ENCODE measurements at places on chromosomes 12 and 14.
A peak's percentile ranks its signal among the peaks of the same experiment; 100 is the strongest.

DNA sequence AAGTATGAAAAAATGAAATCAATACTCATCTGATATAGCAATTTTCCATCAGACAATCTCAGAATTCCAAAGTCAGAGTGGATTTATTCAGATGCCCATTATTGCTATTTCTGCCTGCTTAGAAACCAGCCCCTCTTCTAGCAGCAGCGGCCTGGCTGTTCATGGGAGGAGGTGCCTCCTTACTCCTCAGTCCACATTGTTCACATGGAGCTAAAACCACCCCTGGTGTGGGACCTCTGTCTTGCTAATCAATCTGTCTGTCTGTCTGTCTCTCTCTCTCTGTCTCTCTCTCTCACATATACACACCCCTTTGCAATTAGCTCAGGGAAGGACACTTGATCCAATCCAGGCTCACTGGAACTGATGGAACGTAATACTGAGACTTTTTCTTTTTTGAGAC lies 176.1 kb downstream of the APAF1 start:
- DNase-seq, result no peak

- no peak for DNase-seq
Observed at GRCh38 chr12:131054345-131055092, 100.8 kb downstream of the ADGRD1 start.

- no peak for DNase-seq
Observed at GRCh38 chr14:74135426-74135825, 50.7 kb downstream of the LIN52 start.

GRCh38 chr12:6626654-6627283 lies 9.0 kb downstream of the LPAR5 start:
- no peak for DNase-seq

GRCh38 chr14:75522224-75522982 lies at the start of gene BATF:
TSS of gene BATF (plus strand) at chr14:75522469. CDS start at chr14:75522683, 214 bp downstream.
- DNase-seq, result no peak

DNA sequence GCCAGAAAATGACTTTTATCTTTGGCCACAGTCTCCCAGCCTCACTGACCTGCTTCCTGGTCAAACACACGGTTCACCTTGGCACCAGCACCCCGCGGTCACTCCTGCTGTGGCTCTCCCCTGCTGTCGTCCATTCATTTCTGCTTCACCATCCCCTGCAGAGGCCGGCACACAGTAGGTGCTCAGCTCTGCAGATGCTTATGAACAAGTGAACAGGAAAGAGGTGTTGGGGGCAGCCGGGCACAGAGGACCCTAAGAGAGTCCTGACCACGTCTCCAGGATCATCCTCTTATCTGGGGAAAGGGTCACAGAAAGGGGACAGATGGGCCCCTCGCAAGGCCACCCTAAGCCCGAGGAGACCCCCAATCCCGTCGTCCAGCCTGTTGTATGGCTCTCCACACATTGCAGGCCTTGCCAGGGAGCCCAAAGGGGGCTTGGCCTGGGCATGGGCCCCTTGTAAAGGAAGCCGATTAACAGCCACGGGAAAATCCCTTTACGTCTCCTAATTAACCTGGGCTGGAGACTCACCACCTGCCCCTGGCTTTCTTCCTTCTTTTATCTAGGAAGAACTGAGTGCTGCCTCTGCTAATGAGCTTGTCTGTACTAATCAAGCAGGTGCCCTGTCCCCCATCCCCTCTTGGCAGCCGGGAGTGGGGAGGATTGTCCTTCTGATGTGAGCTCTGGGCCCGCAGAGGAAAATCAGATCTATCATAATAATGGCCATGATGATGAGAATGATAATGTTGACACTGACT lies 119.2 kb downstream of the AACS start:
- DNase-seq, result no peak

- DNase-seq, result no peak
Observed at GRCh38 chr12:93134175-93134890, 205.2 kb upstream of the EEA1 start.

DNA sequence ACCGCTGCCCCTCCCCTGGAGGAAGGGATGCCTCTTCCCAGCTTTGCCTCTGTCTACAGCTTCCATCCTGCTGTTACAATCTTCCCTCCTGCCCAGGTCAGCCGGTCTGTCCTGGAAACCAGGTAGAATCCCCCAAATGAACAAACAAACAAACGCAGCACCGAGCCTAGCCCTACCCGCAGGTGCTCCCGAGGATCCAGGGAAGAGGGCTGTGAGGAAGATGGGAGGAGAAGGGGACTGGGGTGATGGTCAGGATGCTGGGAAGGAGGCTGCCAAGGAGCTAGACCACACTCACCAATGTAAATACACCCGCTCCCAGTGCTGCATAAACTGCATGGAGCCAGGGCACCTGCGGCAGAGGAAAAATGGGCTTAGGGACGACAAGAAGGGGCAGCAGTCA lies 16.6 kb downstream of the FAIM2 start:
- DNase-seq, result no peak

- DNase-seq, result no peak
Observed at GRCh38 chr12:65536876-65537681, 258.6 kb downstream of the MSRB3 start.

DNA sequence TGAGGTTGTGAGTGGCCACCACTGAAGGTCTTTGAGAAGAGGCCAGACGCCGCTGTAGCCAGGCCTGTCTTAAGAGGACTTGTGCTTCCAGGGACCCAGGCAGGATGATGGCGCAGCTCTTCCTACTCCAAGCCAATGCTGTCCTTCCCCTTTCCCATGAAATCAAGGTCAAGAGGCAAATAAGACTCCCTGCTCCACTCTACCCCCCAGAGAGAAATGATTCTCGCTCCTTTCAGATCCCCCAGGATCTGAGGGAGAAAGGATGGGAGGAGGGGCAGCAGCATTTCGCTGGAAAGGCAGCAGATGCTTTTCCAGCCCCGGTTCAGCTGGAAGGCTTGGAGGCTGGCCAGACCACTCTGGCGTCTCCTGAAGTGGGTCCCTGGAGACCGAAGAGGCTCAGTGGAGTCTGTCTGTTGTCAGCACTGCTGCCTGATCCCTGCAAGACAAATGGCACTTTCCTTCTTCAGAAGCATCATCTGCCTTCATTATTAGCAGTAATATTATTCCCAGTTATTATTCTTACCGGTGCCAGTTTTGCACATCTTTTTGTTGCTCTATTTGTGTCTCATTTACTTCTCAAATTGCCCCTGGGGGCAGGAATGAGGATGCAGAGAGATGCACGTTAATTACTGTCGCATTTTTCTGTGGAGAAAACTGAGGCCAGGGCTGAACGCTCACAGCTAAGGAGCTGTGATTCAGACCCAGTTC lies 51.4 kb downstream of the C14orf132 start:
- DNase-seq, result no peak

GRCh38 chr14:62159314-62159713 lies 397.1 kb downstream of the SNAPC1 start:
- DNase-seq, result no peak

DNA sequence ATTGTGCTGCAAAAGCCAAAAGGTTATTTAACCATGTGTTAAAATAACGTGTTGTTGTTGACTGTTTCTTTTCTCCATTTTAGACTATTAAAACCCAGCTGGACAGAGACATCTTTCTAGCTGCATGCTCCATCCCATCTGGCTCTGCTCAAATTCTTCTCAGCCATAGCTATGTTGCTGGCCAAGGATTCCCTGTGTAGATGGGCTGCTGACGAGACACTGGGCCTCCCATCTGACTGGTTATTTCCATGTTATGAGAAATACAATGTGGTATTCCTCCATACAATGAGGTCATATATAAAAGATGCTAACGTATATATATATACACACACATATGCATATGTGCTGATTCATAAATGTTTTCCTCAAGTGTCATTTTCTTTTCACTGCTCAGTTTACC lies 30.1 kb downstream of the MED13L start:
- no peak for DNase-seq

- no peak for DNase-seq
Observed at GRCh38 chr14:51147183-51147582, 52.3 kb upstream of the TRIM9 start.

DNA sequence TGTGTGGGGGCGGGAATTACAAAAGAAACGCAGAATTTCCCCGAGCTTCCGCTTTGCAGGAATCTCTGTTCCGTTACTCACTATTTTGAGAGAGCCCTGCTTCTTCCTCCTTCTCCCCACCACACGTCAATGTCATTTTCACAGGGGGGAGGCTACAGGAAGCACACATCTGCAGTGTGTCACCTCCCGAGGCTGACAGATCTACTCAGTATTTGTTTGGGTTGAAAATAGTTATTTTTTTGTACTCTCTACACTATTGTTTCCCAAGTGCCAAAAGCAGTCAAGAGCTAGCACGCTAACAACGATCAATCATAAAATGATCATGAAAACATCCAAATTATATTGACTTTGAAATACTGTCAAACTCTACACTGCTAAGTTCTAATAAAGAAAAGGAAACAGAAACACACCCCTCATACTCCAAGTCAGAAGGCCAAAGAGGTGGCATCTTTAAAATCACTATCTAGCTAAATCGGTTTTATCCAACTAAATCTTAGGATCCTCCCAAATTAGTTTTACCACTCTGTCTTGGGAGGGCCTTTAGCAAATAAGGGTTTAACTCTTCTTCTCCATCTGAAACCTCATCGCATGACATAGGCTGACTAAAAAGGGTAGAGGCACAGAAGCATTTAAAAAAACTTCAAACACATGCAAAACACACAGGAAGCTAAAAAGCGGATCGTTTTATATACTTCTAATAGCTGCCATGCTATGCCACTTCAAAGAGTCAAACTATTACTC lies 51.8 kb downstream of the FOXN3 start:
- no peak for DNase-seq

DNA sequence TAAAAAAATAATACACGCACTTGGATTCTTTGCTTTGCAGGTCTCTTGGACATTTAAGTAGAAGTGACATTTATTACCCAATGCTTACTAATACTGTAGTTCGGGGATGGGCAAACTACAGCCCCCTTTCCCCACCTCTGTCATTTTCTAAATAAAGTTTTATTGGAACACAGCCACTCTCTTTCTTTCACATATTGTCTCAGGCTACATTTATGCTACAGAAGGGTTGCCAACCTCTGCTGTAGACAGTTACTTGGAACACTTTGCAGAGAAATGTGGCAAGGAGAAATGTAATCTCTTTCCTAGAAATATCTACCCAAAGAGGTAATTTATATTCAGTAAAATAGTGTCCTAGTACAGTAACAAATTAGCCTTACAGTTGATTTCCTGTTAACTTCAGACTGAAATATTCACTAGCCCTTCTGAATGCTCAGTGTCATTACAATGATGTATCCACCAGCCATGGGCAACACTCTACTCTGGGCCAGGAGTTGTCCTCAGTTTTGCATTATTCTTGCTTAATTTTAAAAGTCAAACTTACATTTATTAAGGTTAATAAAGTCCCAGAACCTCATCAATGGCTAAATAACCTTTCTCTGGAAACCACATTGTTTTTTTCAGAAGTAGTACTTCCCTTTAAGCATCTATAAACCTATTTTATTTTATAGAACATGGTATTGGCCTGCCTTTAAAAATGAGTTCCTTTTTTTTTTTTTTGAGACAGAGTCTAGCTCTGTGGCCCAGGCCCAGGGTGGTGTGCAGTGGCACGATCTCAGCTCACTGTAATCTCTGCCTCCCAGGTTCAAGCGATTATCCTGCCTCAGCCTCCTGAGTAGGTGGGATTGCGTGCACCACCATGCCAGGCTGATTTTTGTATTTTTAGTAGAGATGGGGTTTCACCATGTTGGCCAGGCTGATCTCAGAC lies 269.6 kb upstream of the AMIGO2 start:
- DNase-seq, result no peak

- DNase-seq, result no peak
Observed at GRCh38 chr12:75479963-75480461, 543 bp upstream of the GLIPR1 start.

GRCh38 chr12:7972734-7973456 lies 36.9 kb upstream of the SLC2A3 start:
- no peak for DNase-seq

GRCh38 chr14:71175491-71175890 lies 268.2 kb downstream of the PCNX1 start:
- DNase-seq, result no peak

- DNase-seq, result no peak
Observed at GRCh38 chr12:110627500-110628195, 13.7 kb downstream of the TCTN1 start.

DNA sequence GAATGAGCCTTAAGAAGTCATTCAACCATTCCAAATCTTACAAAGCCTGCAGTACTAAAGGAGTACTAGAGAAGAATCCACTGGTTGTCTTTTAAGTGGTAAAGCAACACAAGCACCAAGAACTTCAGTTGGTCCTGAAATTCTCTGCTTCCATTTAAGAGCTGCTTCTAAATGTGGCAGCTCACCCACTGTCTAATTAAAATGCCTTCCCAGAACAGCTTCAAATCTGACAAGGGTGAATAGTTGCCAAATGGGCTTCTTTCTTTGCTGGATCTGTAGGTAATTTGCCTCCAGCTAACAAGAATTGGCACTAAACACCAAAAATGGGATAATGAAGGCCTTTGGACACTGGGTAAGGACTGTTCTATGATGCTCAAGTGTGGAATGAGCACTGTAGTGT lies 72.2 kb upstream of the NAP1L1 start:
- DNase-seq, result no peak

- DNase-seq, result no peak
Observed at GRCh38 chr14:82492157-82492556, 958.5 kb upstream of the SEL1L start.

DNA sequence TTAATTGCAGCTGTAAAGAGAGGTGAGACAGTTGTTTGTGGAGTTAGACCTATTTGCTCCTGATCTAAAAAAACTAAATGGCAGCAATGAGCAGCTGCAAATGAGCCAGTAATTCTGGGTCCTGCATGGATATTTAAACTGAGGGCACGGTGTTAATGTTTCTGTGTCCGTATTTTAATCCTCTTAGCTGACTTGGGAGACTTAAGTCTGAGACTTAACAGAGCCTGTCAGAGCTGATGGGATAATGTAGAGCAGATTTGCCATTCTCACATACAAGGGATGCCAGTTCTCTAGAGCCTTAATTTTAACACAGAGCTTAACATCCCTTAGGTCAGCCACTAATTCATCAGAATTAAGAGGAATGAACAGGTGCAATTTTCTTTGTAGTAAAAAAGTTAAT lies 178.6 kb upstream of the PDE3A start:
- DNase-seq, result no peak

DNA sequence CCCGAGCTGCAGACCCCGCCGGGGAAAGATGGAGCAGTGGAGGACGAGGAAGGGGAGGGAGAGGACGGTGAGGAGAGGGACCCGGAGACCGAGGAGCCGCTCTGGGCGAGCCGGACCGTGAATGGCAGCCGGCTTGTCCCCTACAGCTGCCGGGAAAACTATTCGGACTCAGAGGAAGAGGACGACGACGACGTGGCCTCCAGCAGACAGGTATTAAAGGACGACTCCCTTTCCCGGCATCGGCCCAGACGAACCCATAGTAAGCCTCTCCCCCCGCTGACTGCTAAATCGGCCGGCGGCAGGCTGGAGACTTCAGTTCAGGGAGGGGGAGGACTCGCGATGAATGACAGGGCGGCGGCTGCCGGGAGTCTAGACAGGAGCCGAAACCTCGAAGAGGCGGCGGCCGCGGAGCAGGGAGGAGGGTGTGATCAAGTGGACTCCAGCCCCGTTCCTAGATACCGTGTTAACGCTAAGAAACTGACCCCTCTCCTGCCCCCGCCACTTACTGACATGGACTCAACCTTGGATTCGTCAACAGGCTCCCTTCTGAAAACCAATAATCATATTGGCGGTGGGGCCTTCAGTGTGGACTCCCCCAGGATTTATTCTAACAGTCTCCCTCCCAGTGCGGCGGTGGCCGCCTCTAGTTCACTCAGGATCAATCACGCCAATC lies 962 bp downstream of the LEMD3 start:
- peak; percentile 24 for DNase-seq
